ENCODE measurements at places on chromosomes 4 and X. TPM values are rescaled to one million over a fixed set of nuclear protein-coding genes. Genes with fewer than 3 reads are reported as not detected.

The NBDY gene
- 5.0 TPM for total RNA-seq

The SPATA4 gene
- total RNA-seq = not detected

DNA sequence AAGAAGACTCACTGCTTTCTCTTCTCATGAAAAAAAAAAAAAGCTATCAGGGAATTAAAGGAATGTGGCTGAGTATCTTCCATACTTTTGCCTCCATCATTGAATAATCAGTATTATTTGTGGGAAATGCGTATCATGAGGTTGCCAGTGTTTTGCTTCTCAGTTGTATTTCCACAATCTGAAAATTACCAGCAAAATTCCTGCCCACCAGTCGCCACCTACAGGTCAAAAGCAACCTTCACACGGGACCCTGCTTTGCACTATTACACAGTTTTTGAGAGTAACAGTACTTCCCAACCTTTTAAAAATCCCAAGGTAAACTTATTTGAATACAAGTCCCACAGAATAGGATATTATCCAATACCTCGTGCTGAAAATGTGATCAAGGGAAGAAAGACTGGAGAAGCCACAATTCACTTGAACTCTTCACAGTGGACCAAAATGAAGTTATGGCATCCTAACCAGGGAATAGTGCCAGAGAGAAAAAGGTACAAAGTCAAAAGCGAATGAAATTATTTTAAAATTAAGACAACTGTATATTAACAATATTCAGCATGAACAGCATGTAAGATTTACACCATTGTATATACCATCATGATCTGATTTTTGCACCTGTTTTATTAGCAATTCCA, 30.4 kb downstream of the PGRMC1 start:
- peak; percentile 39 for DNase-seq

The ZXDB gene
- total RNA-seq = 0.03 TPM

The TXK gene
- total RNA-seq = 1.7 TPM

The HNRNPDL gene
- total RNA-seq = 127 TPM

GRCh38 chr4:28558895-28559294, 1698.3 kb downstream of the STIM2 start:
- DNase-seq = no peak

The ADGRG4 gene
- total RNA-seq = not detected

The MAGEA9B gene
- total RNA-seq = not detected

- DNase-seq = no peak
Measured at GRCh38 chr4:126364311-126364911, 1049.7 kb downstream of the FAT4 start.

GRCh38 chr4:8260656-8261111, 8.9 kb upstream of the HTRA3 start:
- no peak for DNase-seq

GRCh38 chr4:140637836-140638235, 69.1 kb upstream of the UCP1 start:
- peak; percentile 41 for DNase-seq

DNA sequence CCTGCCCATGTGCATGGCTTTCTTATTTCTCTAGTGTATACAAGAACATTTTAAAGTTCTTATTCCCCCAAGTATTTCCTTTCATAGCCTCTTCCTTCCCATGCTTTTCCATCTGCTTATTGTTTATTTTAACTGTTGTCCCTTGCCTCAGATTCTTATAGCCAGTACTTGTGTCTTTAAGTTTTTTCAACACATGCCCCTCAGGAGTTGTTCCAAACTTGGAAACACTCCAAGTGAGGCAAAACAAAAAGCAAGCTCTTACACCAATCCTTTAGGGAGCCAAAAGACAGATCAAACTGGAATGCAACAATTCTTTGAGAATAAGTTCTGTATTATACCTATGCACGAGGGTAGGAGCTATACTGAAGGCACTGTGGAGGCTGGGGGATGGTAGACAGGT, 222.0 kb upstream of the STK26 start:
- DNase-seq = no peak

DNA sequence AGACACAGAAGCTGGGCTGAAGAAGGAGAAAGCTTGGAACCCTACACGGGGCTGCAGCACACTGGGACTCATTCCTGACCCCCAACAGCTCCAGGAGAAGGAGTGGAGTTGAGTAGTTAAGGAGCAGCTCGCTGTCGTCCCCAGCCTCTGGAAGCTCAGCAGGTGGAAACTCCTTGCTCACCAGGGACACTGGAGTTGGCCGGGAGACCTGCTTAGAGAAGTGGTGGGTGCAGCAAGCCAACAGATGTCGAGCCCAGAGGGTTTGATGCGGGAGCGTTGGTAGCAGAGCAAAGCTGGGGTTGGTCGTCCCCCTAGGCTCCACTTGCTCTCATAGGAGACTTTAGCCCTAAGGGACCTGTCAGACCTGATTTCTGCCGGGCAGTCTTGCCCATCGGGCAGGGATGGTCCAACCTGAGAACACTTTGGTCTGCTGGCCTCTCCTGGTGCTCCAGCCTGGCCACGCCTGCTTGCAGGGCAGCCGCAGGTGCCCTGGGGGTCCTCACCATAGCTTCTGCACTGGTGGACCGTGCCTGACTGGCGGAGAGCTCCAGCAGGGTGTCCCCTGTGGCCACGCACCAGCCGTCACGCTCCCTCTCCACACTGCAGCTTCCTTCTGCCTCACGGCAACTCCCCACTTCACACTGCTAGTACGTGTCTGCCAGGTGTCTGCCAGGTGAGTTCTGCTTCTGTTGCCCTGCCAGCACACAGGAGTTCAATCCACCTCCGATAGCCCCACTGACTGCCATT, 353.7 kb downstream of the GASK1B start:
- DNase-seq = no peak

- DNase-seq = no peak
Measured at GRCh38 chr4:22312113-22312512, 203.8 kb downstream of the ADGRA3 start.

The DUX4 gene
- total RNA-seq = not detected

- DNase-seq = no peak
Measured at GRCh38 chr4:152601156-152601555, 65.3 kb upstream of the FBXW7 start.

DNA sequence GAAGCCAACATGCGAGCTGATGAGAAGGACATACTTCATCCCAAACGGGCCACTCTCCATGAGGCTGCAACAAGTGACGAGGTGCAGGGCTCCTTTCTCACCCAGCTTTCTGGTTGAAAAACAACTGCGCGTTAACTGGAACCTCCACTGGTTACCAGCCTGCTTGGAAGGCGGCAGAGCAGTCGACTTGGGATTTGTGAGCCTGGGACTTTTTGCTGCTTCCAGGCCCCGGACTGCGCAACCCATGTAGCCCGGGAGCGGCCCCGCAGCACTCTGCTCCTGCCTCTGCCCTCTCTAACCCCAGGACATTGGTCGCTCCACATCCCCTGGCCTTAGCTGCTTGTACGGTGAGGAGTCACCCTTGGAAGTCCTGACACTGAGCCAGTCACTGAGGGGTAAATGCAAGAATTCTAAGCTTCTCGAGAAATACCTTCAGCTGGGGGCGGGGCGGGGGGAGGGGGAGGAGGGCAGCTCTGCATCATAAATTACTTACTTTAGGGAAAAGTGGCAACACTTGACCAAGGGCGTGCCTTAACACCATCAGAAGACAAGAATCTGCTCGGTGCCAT, 72.7 kb downstream of the MTMR1 start:
- no peak for DNase-seq

DNA sequence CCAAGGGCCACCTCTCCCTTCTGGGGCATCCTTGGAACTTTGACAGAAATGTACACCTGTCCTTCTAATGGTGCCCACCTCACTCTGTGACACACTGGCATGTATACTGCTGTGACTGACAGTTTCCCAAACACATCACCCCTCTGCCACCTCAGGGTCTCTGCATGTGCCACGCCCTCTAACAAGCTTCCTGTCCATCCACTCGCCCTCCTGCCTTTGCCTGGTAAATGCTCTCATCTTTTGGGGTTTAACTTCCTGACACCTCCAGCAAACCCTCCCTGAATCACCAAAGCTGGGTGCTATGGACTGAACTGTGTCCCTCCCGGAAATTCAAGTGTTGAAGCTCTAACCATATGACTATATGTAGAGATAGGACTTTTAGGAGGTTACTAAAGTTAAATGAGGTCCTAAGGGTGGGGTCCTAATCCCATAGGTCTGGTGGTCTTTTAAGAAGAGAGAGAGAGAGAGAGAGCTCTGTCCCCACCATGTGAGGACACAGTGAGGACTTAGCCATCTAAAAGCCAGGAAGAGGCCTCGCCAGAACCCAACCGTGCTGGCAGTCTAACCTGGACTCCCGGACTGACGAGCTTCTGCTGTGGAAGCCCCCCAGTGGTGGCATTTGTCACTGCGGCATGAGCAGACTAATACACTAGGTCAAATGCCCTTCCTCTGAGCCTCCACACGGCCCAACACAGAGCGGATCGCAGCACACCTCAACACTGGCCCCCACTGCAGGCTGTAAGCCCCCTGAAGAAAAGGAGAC, 95.6 kb downstream of the AFAP1 start:
- DNase-seq = peak; percentile 69

- DNase-seq = no peak
Measured at GRCh38 chr4:33107814-33108213, 2387.6 kb downstream of the PCDH7 start.

DNA sequence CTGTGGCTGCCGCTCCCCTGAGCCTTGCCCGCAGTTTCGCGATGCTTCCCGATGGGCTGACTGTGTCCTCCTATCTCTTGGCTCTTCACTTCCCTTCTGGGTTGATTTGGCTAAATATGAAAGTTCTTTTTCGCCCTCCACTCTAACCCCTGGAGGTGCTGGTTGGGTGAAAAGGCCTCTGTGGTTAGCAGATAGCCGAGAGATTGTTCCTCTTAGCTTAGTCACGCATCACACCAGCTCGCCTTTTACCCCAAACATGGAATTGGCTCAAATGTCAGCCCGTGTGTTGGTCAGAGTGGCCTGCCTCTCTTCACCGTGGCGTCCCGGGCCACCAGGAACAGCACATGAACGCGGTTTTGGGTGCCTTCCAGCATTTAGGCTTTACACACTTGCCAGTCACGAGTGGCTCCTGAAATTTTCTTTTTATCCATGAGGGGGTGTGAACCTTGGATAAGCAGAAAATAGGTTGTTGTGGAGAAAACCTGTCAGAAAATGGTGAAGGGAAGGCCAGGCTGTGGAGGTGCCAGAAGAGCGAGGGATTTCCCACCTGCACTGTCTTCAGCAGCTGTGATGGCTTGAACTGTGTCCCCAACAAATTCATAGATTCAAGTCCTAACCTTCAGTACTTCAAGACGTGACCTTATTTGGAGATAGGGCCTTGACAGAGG, 8.9 kb downstream of the CLCN4 start:
- DNase-seq = no peak

DNA sequence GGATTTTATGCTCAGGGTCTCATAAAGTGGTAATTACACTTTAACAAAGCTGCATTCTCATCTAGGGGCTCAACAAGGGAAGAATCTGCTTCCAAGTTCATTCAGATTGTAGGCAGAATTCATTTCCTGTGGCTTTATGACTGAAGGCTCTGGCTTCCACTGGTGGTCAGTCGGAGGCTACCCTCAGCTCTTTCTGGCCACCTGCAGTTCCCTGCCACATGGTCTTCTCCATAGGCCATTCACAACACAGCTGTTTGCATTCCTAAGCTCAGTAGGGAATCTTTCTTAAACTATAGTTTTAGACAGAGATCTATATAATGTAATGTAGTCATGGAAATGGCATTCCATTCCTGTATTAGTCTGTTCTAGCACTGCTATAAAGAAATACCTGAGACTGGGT, 973.0 kb upstream of the SLIT2 start:
- no peak for DNase-seq

GRCh38 chr4:98518559-98519267, 139.7 kb downstream of the TSPAN5 start:
- no peak for DNase-seq

DNA sequence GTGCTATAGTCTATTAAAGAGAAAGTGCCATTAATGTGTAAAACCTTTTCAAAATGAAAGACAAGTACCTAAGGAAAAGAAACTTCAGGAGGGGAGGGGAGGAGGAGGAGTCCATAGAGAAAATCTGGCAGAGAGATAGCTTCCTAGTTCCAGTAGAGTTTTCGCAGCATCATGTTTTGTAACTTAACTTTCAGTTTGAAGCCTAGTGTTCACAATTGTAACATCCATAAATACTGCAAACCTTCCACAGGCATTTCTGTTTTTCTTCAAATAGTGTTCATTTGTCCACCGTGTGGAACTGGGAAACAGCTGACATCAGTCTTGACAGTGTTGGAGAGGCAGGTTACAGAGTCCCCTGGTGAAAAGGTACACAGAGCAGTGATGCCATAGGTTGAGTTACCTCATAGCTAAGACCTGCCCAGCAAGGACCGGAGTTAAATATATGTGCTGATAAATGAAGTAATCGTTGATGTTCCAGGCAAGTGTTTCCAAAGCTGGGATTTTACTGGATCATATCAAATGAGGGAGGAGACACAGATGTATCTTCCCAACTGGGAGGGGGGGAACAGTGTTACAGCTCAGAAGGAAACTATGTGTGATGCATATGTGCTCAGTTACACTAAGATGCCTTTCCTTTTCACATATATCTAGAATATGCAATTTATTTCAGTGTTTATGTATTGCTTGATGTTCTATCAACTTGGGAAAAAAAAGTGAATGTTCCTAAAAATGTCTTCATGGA, 369.5 kb upstream of the FAM241A start:
- DNase-seq = no peak

DNA sequence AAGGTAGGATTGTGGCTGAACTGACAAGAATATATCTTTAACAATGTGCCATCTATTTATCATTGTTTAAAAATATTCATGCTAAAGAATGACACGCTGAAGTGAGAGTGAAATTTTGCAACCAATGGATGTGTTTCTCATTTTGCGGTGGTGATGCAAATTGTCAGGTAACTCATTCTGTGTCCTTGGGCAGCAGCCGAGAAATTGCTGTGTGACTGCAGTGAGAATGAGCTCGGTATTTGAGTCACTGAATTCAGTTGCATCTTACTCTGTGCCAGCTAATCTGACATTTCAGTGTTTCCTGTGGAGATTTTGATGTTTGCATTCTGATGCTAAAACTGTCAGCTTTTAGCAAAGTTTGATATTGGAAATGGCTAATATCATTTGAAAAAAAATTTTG, 28.1 kb downstream of the MCUB start:
- DNase-seq = no peak

DNA sequence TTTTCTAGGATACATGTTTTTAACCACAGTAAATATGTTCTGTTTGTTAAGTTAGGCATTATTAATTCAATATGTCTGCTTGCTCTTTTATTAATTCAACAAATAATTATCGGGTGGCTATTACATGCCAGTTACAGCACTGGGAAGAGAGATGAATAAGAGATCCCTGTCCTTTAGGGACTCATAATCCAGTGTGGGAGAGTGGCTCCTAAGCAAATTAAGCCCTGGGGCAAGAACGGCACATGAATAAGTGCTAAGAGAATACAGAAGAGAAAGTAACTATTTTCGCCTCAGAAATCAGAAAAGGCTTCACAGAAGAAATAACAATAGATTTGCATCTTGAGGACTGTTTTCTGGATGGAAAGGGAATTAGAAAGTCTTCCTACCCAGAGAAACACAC, 236.7 kb downstream of the NR3C2 start:
- DNase-seq = no peak

The CD40LG gene
- not detected for total RNA-seq
